Esophagus squamous epithelium (tissue), 5 donors: ENCODE measurements at places on chromosomes 3 and 15. TPM values are rescaled to one million over a fixed set of nuclear protein-coding genes. Genes with fewer than 3 reads are reported as not detected.

DNA sequence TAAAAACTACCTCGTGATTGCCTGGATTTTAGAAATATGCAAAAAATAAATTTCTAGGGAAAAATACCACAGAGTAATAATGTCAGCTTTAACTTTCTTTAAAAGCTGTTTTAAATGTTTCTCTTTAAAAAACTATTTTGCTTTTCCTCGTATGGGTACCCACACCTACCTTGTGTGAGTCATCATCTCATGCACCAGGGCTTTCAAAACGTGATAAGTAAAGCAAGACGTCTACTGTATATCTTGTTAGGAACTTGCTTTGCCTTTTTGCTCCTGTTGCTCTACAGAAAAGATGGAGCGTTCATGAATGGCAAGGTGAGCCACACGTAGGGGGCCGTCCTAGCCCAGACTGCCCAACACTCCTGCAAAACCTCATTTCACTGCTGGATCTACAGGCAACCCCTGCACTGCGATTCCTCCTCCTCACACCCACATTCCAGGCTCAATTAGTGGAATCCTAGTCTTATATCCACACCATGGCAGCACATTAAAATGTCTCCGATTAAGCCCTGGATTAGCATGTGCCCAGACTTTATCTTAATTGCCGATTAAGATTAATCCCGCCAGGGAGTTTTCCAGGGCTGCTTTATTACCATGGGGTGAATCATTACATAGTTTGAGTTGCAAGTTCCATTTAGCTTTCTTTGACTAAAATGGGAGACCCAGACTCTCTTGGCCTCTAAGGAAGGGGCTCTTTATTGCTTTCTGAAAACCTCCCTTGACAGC is 293.6 kb upstream of the ICE2 start:
- no peak for DNase-seq

DNA sequence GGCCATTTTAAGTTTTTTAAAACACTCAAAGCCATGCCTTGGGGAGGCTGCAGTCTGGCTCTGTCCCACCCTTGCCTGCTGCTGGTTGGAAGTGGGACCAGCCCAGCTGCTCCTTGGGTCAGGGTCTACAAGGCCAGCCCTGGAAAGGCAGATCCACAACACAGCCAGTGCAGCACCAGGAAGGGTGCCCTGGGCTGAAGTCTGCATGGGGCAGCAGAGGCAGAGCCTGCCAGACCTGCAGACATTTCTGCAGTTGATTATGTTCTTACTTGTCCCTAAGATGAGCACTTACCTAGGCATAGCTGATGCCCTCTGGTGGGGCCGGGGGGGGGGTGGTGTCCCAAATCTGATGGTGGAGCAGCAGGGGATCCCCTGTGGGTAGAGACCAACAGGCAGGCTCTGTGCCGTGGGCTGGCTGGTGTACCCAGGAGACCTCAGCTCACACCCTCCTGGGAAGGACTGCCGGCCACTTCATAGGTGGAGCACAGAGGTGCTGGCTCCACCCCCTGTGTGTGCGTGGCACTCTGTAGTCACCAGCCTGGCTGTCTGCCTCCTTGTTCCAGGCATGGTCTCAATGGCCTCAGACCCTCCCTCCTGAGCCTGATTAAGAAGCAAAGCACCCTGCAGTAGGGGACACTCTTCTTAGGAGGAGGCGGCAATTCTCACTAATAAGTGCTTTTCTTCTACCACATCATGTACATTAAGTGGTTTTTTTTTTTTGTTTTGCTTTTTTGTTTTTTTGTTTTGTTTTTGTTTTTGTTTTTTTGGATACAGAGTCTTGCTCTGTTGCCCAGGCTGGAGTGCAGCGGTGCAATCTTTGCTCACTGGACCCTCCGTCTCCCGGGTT is 97.4 kb upstream of the KLF13 start:
- no peak for DNase-seq

DNA sequence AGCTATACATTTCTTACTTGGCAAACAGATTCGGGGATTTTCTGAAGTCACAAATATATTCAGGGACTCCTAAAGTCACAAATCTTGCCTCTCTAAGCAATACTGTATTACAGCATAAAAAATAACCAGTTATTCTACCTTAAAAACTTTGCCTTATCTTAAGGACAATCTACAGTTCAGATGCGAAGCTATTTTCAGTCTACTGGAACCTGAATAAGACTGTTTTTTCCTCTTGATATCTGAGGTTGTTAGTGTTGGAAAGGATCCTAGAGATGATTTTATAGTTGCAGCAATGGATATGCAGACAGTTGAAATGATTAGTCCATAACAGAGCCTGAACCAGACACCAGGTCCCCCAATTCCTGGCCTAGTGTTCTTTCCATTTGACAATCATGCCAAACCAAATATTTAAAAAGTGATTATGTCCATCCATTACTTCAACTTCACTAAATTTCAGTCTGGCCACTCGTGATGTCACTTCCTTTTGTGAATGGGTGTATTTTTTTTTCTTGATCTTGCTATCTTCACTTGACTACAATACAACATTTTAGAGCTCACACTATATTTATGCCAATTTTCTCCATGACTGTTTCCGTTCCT is 1.8 kb downstream of the HDGFL3 start:
- no peak for DNase-seq

GRCh38 chr3:64266065-64266931 is 41.0 kb upstream of the PRICKLE2 start:
- DNase-seq, result no peak

GRCh38 chr3:154548341-154548740 is 118.4 kb upstream of the GPR149 start:
- DNase-seq, result no peak

- DNase-seq, result no peak
Observed at GRCh38 chr15:47932951-47933641, 187.7 kb upstream of the SLC24A5 start.

DNA sequence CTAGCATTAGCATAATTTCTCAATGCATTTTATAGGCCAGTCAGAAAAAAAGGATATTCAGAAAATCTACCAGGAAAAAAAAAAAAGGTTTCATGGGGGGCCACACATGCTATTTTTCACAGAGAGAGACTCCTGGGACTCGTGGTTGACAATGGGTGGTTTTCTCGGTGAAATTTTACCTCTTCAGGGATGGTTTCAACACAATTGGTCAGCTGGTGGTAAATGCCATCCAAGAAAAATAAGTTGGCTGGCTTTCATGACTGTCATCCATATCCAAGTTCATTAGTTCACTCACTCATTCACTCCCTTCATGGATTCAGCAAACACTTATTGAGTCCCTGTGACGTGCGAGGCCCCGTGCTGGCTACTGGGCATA is 217.3 kb downstream of the SHQ1 start:
- no peak for DNase-seq

DNA sequence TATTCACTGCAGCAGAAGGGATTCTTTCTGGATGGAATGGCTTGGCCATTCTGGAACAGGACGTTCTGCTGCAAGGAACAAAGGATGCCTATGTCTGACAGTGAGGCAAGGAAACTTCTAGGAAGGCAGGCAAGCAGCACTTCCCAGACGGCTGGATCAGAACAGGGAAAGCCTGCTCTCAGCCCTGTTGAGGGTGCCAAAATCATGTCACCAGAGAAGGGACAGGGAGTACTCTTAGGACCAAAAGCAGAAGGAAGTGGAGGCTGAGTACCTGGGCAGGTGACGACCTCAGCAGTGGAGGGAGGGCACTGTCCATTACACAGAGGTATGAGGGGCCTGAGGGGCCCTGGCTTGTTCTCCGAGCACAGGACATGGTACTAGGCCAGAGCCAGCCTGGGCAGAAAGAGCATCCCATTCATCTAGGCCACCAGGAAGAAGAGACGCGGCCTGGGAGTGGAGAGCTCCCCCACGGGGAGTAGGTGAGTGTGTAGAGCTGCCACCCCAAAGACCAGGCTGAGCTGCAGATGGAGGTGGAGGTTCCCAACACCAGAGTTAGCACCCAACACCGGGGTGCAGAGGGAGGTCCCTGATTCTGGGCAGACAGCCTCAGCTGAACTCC is 9.6 kb downstream of the KLF15 start:
- DNase-seq, result no peak

DNA sequence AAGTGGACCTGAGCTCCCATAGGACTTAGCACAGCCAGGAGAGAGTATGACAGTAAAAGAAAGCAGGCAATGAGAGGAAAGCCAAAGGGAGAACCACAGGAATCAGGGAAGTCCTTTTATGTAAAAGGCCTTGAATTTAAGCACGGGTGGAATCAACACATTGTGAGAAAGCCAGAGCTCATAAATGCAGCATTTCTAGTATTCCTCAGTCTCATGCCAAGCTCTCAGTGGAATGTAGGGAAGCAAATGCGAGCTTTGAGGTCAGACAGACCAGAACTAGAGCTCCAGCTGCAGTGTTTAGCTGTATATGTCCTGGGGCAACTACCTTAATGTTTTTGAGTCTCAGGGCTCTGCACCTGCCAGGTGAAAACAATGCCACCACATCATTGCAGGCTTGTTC is 132.1 kb upstream of the TRIM42 start:
- no peak for DNase-seq

- no peak for DNase-seq
Observed at GRCh38 chr3:127306361-127307111, 18.7 kb upstream of the PRR20G start.

GRCh38 chr3:113183748-113184661 is 27.4 kb upstream of the BOC start:
- DNase-seq, result no peak

DNA sequence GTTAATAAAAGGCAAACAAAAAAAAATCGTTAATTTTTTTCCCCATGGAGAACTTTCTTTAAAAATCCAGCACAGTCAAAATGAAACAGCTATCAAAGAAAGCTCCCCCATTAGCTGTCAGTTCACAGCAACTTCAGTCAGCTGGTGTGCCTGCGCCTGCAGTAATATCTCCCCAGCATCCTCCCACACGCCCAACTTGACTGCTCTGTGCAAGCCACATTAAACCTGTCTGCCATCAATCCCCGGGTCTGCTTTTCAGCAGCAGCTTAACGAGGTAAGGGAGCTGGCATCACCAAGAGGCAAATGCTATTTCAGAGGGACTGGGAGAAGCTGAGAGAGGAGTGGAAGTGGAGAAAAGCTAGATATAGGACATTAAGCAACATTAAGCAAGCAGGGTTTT is 337.5 kb downstream of the GAP43 start:
- DNase-seq, result no peak

DNA sequence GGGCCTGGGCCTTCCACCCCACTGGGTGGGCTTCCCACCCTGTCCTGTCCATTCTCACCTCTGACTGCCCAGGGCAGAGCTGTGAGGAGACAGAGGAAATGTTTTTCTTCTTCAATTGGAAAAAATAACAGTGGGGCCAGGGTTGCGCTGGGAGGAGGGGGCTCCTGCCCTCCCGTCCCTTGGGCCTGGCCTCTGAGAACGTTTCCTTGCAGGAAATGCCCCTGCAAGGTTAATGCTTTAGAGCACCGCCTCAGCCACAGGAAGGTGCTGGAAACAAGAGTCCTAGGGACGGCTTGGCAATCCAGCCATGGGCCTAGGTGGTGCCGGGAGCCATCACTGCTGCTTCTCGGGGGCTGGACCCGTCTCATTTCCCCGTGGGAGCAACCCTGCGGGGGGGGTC is 3.8 kb upstream of the PLXND1 start:
- no peak for DNase-seq

GRCh38 chr15:61584410-61584809 is 355.3 kb upstream of the RORA start:
- no peak for DNase-seq

DNA sequence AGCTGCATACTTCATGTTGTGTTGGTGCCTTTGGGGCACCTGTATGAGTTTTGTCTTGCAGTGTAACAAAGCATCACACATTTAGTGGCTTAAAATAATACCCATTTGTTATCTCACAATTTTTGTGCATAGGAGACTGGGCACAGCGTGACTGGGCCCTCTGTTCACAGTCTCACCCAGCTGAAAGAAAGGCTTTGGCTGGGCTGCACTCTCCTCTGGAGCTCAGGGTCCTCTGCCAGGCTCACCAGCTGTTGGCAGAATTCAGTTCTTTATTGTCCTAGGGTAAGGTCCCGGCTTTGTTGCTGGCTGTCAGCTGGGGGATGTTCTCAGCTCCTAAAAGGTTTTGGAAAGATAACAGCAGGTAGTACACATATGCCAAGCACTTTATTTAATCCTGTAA is 263.3 kb downstream of the CLSTN2 start:
- no peak for DNase-seq

DNA sequence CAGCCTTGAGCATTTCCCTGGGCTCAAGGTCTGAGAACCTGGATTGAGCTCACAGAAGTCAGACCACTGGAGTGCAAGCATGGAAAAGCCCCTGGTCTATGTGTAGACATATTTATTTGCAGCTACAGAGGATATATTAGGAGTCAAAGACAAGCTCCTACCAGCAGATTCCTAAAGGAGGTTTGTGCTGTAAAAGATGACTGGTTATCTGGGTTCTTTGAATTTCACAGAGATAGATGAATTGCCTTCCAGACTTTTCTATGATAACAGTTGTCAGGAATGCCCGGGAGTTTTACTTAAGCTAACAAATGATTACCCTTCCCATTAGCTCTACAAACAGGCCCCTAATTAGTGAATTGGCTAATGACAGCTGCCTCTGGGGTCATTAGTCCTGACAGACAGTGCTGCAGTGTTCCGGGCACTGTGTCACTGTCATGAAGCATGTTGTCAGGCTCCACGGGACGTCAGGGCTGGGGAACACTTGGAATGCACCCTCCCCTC is 48.8 kb upstream of the PLXNA1 start:
- no peak for DNase-seq

DNA sequence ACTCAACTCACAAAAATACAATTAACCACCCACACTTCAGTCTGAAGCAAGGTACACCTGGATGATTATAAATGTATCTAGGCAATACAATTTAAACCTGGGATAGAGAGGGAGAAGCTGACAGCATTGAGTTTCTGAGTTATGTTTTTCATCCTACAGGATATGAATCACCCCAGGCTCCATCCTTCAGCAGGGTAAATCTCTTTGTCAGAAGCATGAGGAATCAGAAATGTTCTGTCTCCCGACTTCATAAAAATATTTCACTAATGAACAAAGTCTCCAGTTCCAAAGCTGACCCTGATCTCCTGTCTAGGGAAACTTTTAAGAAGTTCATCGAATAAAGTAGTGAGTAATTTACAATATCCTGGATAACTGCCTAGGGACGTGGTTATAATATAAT is 25.5 kb upstream of the FRMD4B start:
- DNase-seq, result no peak

GRCh38 chr3:33541918-33542317 is 101.7 kb upstream of the UBP1 start:
- no peak for DNase-seq

GRCh38 chr3:50293079-50293801 is 1.0 kb upstream of the IFRD2 start:
- no peak for DNase-seq

GRCh38 chr3:175294793-175295192 is 435.7 kb downstream of the NAALADL2 start:
- no peak for DNase-seq

MKRN3 gene
- 2.7 TPM for total RNA-seq

CAV3 gene
- total RNA-seq, result not detected

SPG21 gene
- total RNA-seq, result 56.9 TPM

HIGD2B gene
- not detected for total RNA-seq

ATP10A gene
- total RNA-seq, result 6.3 TPM

SI gene
- not detected for total RNA-seq

GXYLT2 gene
- 18.1 TPM for total RNA-seq

XCR1 gene
- total RNA-seq, result 0.19 TPM

PRKAR2A gene
- 25.4 TPM for total RNA-seq

C15orf61 gene
- 2.0 TPM for total RNA-seq

SKIC8 gene
- total RNA-seq, result 58.0 TPM

VEPH1 gene
- total RNA-seq, result not detected

OIP5 gene
- 16.3 TPM for total RNA-seq

BLOC1S6 gene
- 19.7 TPM for total RNA-seq

GOLGA8O gene
- total RNA-seq, result not detected

TLR9 gene
- not detected for total RNA-seq

SENP2 gene
- total RNA-seq, result 33.2 TPM
